Fibroblast of lung (primary cell): ENCODE measurements at places on chromosomes 12 and 14.

DNA sequence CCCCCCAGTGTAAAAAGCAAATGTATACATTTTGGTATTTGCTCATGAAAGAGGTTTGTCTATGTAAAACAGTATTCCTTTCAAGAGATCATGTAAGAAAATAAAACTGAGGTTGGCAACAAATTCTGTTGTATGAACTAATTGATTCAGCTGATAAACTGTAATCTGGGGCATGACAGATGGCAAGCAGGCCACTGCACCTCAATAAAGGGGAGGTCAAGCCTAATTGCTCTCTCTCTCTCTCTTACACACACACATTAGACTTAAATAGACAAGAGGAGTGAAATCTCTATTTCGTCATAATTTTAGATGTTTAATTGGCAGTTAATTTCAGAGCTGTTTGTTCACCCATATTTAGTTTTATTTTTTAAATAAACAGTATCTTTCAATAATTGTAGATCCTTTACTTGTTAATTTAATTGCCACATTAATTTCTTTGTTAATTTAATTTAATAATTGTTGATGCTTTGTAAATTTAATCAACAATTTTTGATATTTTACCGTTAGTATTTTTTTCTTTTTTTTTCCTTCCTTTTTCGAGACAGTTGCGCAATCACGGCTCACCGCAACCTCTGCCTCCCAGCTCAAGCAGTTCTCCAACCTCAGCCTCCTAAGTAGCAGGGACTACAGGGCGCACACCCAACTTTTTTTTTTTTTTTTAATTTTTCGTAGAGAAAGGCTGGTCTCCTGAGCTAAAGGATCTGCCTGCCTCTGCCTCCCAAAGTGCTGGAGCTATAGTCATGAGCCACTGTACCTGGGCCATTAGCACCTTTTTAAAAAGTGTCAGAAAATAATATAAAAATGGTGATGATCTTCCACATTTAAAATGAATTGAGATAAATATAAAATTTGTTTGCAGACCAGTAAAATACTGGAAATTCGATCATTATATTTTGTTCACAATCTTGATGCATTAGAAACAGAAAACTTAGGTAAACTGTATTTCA is 577.7 kb downstream of the SLC16A7 start:
- no peak for DNase-seq

DNA sequence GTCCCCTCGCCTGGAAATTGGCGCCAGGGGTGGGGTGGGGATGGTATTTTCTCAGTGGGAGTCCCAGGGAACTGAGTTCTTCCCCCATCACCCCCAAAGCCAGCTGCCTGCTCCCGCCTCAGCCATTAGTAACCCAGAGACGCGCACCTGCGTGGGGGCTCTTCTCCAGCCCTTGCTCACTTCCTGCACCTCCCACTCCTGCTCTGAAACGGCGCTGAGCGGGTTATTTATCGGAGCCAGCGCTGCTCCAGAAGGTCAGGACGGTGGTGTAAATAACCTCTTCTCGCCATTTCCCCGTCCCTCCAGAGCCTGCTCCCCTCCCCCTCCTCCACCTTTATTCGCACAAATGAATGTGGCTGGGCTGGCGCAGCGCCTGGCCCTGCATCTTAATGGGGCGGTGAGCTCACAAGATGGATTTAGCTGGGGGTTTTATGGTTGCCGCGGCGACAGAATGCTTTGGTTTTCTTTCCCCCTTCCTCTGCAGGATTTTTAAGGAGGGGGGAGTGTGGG is 12.2 kb downstream of the GPR84 start:
- peak; percentile 62 for DNase-seq

GRCh38 chr12:123895451-123895850 is 77.2 kb downstream of the CCDC92 start:
- DNase-seq: no peak

GRCh38 chr14:58571769-58572472 is 65.8 kb upstream of the DACT1 start:
- peak; percentile 72 for DNase-seq

GRCh38 chr12:6638305-6638704 is 2.5 kb upstream of the LPAR5 start:
- no peak for DNase-seq
